ENCODE measurements at places on chromosomes 11 and 22.

- DNase-seq: no peak
These were observed 384.5 kb upstream of the KIRREL3 start for GRCh38 chr11:127385071-127385470.

DNA sequence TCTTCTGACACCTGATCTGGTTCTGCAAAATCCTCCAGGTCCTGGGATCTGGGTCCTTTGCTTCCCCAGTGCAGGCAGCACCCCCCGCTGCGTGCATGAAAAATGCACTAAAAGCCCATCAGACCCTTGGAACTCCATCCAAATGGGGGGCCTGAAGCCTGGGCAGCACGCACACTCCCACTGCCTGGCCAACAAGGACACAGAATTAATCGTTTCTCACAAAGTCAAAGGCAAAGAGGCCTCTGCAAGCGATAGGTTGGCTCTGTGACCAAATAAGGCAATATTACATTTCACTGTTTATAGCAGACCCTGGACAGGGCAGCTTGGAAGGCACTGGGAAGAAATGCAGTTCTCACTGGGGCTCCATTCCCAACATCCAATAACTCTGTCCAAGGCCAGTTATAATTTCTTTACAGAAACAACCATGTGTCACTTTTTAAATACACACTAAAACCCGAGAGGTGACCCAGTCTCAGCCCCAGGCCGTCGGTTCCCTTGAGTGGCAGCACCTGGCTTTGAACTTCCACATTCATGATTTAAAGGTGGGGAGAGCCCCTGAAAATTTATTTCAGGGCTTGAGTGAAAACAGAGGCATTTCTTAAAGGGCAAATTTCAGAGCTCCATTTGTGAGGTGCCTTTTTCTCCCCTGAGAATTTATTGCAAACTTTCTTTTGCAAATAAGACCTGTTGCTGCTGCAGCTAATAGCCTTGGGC is 114.4 kb upstream of the ANO1 start:
- no peak for DNase-seq

DNA sequence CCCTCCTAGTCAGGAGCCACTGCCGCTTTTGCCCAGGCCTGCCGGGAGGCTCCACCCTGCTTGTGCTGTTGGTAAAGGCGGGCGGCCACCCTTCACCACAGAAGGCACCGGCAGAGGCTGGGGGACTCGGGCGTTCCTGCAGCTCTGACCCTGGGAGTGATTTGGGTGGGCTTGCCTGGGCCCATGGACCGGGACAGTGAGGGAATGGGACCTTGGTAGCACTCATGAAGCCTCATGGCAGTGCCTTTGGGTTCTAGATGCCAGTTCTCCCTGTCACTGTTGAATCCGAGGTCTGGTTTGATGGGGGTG is 4.4 kb downstream of the TPCN2 start:
- no peak for DNase-seq

DNA sequence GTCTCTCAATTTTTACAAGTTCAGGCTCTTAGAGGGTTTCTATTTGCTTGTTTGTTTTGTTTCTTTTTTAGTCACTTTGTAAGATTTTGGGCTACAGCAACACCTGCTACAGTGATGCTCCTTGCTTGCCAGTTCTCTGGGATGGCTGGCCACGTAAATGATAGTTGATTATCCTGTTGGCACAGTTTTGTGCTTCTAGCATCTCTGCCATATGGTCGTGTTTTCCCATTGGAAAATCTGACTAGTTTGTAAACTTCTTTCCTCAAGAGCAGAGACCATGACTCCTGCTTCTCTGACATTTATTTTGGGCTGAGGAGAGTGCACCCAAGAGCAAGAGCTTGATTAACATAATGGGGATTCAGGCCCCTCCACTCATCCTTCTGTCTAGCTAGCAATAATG is 1621.6 kb upstream of the RAG2 start:
- DNase-seq: no peak

DNA sequence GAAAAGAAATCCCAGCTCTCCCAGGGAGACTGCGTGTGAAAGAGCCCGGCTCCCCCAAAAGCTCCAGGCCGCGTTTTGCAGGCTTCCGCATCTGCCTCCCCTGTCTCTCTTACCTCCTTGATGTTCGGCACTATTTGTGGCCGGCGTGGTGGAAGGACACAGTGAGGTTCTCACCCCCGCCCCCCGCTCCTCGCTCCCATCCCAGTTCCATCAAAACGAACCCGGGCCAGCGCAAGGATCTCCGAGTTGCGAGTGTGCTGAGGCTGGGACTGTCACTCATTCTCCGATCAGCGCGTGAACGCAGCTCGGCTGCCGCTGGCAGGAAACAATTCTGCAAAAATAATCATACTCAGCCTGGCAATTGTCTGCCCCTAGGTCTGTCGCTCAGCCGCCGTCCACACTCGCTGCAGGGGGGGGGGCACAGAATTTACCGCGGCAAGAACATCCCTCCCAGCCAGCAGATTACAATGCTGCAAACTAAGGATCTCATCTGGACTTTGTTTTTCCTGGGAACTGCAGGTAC is at the start of gene NCAM1:
TSS of gene NCAM1 (plus strand) at position 275 of the 523 bp plus-strand sequence.
- no peak for DNase-seq

GRCh38 chr22:37521236-37521739 is 2.1 kb upstream of the CARD10 start:
- DNase-seq: no peak

DNA sequence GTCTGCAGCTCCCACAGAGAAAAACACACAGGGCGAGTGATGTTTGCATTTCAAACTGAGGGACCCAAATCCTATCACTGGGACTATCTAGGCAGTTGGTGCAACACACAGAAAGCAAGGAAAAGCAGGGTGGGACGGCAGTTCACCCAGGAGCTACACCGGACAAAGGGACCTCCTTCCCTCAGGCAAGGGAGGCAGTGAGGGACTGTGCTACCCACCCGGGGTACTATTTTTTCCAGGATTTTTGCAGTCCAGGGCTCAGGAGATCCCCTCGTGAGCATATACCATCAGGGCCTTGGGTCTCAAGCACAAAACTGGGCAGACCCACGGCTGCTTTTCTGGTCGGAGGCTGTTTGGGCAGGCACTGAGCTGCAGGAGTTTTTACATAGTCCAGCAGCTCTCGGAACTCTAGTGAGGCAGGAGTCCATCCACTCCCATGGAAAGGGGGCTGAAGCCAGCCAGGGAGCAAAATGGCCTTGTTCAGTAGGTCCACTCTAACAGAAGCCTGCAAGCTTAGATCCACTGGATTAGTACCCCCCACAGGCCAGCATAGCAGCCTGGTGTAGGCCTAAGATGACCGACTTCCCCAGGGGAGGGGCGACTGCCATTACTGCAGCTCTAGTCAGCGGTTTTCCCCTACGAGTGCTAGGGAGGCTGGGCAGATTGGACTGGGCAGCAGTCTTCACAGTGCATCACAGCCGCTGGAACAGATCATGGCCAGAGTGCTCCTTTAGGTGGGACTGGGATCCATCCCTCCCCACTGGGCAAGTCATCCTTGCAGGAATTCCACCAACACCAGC is 28.2 kb downstream of the CARD18 start:
- no peak for DNase-seq
